ENCODE measurements at places on chromosomes 16 and 17.

GRCh38 chr16:63983401-63983800 lies 1138.5 kb downstream of the CDH11 start:
- peak; percentile 22 for DNase-seq

DNA sequence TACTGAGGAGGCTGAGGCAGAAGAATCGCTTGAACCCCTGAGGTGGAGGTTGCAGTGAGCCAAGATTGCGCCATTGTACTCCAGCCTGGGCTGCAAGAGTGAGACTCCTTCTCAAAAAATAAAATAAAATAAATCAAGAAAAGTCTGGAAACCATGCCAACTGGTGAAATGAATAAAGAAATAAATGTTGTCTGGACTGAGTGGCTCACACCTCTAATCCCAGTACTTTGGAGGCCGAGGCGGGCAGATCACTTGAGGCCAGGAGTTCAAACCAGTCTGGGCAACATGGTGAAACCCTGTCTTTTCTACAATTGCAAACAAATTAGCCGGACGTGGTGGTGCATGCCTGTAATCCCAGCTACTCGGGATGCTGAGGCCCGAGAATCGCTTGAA lies 744 bp upstream of the LRRC37A3 start:
- DNase-seq: no peak

- no peak for DNase-seq
Measured at GRCh38 chr16:55294129-55294528, 29.9 kb upstream of the IRX6 start.

DNA sequence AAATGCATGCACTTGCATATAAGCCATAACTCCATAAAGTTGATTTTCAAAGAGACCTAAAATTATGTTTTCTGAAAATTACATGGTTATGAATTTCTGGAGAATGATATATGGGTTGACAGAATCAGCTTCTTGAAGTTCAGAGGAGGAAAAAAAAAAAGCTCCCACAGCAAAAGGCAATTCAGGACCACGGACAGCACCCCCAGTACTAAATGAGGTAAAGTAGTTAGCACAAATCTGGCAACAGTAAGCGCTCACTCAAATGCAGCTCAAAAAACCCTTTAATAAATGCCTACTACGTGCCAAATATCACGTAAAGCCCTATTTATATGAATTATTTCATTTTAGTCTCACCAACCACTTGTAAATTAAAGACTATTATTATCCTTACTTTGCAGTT lies 135.2 kb downstream of the SHISA9 start:
- DNase-seq: no peak

- DNase-seq: no peak
Measured at GRCh38 chr16:69166221-69166833, 20.6 kb upstream of the SNTB2 start.

GRCh38 chr16:57937861-57938260 lies 33.1 kb downstream of the CNGB1 start:
- DNase-seq: no peak

DNA sequence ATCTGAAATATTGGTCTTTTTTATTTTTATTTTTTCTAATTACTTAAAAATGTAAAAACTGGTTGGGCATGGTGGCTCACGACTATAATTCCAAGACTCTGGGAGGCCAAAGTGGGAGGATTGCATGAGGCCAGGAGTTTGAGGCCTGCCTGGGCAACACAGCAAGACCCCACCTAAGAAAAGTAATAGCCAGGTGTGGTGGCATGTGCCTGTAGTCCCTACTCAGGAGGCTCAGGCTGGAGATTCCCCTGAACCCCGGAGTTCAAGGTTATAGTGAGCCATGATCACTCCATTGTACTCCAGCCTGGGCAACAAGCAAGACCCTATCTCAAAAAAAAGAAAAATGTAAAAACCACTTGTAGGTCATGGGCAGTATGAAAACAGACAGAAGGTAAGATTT lies 36.8 kb upstream of the CDH3 start:
- no peak for DNase-seq

- no peak for DNase-seq
Measured at GRCh38 chr16:11256661-11257130, 692 bp upstream of the SOCS1 start.

DNA sequence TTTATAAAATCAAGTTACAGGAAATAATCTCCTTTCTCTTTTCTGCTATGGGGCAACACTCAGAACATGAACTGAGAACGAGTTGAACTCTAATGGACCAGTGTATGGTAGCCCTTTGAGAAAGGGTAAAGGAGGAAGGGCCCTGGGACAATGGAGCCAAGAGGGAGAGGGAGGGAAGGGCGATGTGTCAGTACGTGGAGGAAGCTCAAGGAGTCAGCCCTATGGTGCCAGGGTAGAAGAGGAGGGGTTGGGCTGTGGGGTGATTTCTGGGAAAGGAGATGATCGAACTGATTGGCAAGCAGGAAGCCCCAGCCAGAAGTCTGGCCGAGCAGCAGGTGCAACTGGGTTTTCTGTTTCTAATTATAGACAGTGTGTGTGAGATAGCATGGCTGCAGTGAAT lies 4.3 kb upstream of the WIPI1 start:
- DNase-seq: no peak

DNA sequence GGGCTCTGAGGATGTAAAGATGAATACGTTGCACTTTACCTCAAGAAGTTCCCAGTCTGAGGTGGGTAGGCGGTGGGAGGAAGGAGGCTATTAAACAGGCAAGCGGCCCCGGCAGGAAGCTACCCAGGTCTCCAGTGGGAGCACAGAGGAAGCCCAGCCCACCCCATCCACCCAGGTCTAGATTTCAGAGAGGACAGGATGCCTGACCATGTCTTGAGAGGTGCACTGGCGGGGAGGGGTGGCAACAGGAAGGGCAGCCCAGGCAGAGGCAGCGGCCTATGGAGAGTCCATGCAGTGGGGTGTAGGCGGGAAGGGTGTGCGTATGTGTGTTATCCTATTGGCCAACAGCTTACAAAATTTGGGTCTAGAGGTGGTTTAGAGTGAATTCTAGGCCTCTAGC lies 13.9 kb downstream of the SARM1 start:
- peak; percentile 10 for DNase-seq

GRCh38 chr16:11800382-11800718 lies 3.3 kb upstream of the ZC3H7A start:
- DNase-seq: no peak

DNA sequence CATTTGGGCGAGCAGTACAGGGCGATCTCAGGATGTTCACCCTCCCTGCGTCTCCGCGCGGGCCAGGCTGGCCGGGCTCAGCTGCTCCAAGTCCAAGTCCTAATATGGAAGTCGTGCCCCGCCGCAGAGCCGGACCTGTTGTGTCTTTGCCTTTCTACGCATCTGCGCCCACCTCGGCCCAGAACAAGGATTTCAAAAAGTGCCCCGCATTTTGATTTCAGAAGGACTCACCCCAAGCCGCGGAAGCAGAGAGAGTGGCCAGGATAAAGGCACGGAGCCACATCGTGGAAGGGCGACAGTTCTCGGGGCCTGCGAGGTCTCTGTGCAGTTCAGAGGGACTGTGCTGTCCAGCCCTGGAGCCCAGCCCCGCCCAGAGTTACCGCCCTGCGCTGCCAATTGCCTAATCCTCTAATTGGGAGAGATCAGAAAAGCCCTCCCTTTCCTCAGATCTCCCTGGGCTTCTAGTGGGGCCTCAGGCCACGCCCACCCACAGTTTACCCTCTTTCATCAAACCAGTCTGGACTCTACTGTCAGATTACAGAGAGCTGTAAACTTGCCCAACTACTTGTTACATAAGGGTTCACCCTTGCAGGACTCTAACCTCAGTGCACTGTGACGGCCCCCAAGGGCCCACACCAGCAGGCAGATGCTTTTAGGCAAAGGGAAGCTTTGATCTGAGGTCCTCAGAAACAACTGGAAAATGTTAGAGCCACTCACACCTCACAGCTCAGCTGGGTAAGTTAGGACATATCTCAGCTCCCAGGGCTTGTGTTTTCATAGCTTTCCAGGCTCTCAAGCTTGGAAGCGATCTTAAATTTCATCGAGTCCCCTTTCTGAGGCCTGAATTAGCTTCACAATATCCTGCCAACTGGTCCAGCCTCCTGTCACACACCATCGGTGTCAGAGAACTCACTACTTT lies at the start of gene CES1:
TSS of gene CES1 (minus strand) at position 324 of the 919 bp plus-strand sequence. CDS start at position 283, 41 bp downstream.
- no peak for DNase-seq

DNA sequence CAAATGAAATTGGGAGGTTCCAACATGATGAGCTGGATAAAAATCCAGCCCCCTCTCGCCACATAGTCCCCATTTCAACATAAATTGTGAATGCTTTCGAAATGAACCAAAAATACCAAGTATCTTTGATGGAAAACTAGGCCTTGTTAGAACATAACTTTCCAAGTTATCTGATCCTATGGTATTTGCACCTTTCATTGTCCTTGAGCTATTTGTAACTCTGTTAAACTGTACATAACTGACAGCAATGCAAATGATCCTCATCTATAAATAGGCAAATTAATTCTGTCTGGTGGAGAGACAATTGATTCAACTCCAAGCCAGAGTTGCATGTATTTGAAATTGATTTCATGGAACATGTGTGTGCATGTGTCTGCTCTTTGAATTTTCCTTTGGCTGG lies 18.2 kb downstream of the CMTM4 start:
- no peak for DNase-seq

- DNase-seq: no peak
Measured at GRCh38 chr17:50078430-50078829, 16.7 kb upstream of the PDK2 start.

DNA sequence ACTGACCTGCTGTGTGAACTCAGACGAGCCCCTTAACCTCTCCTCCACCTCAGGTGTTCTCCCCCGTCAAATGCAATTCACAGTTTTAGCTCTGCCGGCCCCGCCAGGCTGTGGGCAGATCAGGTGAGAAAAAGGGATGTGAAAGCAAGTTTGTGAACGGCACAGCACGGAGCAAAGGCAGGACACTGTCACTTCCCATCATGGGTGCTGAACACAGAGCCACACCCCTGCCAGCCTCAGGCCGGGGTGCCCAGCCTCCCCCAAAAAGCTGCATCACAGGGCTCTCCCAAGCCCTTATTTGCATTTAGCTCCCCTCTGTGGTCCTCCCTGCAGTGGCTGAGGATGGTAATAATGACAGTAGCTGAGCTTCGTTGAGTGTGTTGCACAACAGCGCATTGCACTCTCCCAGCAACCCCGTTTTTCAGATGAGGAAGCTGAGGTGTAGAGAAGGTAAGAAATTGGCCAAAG lies 88.8 kb upstream of the TNRC6C start:
- no peak for DNase-seq

- peak; percentile 51 for DNase-seq
Measured at GRCh38 chr17:32111141-32111771, 31.0 kb upstream of the RHOT1 start.

DNA sequence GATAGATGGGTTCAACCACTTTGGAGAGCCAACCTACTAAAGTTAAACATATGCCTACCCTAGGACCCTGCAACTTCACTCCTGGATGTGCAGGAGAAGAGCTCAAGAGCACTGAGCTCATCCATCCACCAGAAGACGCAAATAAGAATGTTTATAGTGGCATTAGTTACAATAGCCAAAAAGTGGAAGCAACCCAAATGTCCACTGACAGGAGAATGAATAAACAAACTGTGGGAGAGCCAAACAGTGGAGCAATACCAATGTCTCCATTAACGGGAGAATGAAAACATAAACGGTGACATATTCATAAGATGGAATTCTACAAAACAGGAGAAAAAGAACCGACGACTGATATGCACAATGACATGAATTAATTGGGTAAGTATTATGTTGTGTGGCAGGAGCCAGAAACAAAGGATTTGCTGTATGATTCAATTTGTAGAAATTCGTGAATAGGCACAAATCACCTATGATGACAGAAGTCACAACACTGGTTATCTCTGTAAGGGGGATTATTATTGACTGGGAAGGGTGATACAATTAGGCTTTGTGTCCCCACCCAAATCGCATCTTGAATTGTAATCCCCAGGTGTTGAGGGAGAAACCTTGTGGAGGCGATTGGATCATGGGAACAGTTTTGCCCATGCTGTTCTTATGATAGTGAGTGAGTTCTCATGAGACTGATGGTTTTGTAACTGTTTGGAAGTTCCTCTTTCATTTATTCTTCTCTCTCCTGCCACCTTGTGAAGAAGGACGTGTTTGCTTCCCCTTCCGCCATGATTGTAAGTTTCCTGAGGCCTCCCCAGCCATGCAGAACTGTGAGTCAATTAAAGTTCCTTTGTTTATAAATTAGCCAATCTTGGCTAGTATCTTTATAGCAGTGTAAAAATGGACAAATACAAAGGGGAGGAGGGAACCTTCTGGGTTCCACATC lies 57.9 kb upstream of the PLCG2 start:
- no peak for DNase-seq

DNA sequence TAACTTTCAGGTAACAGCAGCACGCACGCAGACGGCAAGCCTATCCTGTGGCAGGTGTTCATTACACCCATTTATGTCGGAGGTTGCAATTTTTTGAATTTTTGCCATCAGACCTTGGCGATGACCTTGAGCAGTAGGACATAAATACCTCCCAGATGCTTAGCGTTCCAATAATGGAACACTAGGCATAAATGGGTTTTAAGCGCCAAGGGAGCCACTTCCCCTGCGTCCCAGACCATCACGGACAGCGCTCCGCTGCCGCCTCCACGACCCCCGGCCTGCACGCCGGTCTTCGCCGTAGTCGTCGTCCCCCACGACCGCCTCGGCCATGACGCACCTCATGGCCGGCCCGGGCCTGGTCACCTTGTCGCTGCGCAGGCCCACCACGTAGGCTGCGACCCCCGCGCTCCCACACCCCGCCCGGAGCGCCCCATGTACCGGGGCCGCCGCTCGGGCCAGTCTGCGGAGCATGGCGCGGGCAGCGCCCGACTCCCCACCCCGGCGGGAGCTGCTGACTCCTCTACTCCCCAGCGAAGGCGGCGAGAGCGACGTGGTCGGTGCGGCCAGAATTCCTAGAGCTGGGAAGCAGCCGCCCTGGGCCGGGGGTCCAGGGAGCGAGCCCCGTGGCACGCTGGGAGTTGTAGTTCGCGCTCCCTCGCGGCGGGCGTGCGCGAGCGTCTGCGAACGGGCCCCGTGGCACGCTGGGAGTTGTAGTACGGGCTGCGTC lies 22.7 kb downstream of the TMEM235 start:
- DNase-seq: peak; percentile 51

DNA sequence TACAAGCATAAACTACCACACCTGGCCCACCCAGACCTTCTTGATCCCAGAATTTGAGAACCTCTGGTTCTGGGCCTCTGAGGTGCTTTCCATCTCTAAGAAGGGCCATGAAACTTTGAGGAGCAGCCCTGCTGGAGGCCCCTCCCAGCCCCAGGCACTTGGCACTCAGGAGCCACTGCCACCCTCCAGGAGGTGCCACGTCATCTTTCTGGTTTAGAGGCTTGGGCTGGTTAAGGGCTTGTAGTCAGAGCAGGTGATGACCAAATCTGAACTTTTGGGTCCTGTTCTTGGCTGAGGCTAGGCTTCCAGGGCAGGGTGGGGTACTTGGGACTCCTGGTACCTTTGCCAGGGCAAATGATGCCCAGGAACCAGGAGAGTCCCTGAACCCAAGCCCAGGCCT lies 13.8 kb upstream of the DLX4 start:
- DNase-seq: no peak
